ENCODE measurements at places on chromosomes 12 and 14.

- no peak for DNase-seq
Observed at GRCh38 chr12:121949648-121950397, 31.4 kb downstream of the CFAP251 start.

GRCh38 chr12:78121969-78122610 is 291.4 kb downstream of the NAV3 start:
- DNase-seq = peak; percentile 68

DNA sequence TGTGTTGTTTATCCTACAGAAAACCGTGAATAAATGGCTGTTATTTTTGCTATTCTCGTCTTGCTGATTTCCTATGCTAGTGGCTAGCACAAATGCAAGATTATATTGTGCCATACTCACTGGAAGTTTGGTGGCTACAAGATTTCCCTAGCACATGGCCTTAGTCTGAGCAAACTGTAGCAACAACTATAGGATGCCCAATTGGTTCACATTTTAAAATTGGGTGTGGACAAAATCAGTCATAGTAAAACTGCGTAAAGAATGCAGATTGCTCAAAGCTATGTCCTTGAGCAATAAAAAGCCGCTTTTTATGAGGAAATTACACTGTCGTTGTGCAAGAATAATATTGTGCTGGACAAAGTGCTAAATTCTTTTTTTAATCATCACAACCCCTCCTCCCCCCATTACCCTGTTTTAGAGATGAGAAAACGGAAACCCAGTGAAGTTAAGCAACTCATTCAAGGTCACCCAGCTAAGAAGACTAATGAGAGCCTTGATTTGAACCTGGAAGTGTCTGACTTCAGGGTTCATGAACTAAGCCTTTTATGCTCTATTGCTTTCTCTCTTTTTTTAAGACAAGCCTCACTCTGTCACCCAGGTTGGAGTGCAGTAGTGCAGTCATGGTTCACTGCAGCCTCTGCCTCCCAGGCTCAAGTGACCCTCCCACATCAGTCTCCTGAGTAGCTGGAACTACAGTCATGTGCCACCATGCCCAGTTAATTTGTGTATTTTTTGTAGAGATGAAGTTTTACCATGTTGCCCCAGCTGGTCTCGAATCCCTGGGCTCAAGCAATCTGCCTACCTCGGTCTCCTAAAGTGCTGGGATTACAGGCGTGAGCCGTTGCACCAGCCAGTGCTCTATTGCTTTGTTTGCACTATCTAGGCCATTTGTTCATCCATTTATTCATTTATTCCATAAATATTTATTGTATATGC is 73.6 kb downstream of the SRGAP1 start:
- DNase-seq = no peak

- DNase-seq = no peak
Observed at GRCh38 chr12:126038434-126038833, 973.2 kb downstream of the AACS start.

GRCh38 chr12:117109943-117110635 is 10.9 kb upstream of the TESC start:
- DNase-seq = no peak

- DNase-seq = no peak
Observed at GRCh38 chr14:90759370-90760077, 56.7 kb downstream of the TTC7B start.

- peak; percentile 12 for DNase-seq
Observed at GRCh38 chr12:51419425-51420193, 5.0 kb upstream of the SLC4A8 start.
